ENCODE measurements at places on chromosomes 12 and 14.

DNA sequence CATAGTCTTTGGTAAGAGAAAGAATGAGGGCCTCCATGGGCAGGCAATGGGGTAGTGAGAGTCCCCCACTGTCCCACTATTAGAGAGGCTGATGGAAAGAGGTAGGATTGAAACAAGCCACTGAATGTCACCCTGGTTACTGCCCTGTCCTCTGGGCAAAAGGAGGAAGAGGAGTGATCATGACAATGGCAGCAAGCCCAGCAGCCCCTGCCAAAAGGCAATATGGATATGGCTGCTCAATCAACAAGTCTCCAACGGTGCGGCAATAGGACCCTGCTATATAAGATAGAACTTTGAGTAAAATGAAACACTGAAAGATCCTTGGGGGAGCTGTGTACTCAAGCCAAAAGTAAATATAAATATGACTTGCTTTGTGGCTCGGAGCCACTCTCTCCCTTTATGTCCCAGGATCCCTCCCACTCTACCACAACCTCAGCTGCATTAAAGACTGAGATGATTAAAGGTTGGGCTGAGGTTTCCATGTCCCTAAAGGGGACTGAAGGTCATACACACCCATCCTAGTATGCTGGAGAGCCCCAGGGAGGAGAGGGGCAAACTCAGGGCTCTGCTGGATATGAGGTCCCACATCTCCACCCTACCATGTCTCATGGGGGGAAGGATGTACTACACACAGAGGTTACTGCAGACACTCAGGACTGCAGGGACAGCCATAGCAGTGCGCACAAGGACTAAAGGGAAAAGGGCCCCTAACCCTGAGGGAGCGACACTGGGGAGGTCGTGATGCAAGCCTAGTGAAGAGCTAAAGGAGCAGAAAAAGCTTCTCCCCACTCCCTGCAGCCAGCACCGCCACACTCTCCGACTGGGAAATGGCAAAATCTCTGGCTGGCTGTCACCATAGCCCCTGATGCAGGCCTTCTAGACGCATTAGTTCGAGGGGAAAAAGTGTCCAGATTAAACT is 5.9 kb downstream of the POMT2 start:
- no peak for DNase-seq

- DNase-seq, result no peak
These were observed 6.7 kb downstream of the TESPA1 start for GRCh38 chr12:54977857-54978256.

DNA sequence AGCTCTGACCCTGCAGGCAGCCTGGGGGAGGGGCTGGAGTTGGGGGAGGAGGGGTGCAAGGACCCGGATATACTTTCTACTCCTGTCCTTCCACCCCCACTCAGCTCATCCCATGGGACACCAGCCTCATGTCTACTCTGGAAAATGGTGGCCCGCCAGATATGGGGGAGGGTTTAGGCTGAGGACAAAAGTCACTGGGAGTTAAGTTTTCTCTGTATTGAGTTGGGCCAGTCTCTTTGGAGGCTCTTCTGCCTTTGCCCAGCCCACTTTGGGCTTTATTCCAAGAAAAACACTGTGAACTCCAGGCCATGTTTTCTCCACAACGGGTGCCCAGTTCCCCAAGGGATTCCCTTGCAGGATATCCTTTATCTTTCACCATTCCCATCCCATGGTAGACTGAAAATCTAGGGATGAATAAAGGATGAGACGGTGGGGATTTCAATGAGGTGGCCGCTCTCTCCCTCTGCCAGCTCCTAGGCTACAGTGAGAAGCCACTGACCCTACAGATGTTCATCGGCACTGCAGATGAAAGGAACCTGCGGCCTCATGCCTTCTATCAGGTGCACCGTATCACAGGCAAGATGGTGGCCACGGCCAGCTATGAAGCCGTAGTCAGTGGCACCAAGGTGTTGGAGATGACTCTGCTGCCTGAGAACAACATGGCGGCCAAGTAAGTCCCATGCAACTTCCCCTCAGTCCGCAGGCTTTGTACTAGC is 4.9 kb downstream of the NFATC4 start:
- DNase-seq, result no peak

DNA sequence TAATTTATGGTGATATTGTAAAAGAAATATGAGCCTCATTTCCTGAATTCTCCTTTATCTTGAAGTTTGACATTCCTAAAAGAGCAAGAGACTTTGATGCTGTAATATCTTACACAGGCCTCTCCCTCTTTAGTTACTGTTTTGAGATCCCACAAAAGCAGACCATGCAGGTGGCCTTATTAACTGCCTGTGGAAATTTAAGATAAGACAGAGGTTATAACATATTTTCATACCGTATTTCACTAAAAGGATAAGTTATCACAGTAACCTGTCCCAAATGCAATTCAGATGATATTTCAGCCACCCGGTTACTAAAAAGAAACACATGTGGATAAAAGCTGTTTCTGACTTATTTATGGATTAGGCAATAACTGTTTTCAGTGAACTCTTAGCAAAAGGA is 150.1 kb downstream of the NAV3 start:
- no peak for DNase-seq

- peak; percentile 14 for DNase-seq
These were observed 116.4 kb upstream of the LRFN5 start for GRCh38 chr14:41490323-41490722.

DNA sequence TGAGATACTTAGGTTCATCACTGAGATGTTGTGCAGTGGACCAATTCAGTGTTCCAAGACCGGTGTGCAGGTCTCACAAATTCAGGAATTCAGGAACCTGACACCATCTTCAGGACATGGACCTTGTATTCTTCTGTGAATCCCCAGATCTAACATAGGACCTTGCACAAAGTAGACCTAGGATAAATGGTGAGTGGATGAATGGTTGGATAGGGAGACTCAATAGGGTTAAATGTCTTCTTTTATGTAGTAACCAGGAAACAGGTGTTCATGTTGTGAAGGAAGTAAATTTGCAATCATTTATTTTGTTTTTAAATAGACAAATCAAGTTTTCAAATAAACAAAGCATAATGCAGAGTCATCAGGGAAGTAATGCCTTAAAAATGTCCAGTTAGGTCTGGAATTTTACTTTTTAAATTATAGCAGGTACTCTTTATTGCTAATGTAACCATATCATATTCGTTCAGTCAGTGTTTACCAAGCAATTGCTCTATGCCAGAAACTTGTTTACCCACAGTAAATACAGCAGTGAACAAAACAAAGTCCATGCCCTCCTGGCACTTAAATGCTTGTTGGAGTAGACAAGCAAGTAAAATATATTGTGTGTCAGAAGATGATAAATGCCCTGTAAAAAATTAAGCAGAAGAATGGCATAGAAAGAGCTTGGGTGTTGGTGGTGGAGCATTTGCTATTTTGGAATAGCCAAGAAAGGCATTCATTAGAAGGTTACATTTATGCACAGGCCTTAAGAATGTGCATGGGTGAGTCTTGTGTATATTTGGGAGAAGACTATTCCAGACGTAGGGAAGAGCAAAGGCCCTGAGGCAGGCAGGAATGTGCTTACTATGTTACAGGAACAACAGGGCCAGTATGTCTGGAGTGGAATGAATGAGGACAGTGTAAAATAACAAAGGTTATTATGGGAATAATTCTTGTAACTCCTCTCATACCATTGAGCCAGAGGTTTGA is 26.3 kb downstream of the RXYLT1 start:
- no peak for DNase-seq

- no peak for DNase-seq
These were observed 9.0 kb downstream of the MLXIP start for GRCh38 chr12:122087431-122088178.

- DNase-seq, result no peak
These were observed 1.3 kb upstream of the FLVCR2 start for GRCh38 chr14:75577090-75577489.

DNA sequence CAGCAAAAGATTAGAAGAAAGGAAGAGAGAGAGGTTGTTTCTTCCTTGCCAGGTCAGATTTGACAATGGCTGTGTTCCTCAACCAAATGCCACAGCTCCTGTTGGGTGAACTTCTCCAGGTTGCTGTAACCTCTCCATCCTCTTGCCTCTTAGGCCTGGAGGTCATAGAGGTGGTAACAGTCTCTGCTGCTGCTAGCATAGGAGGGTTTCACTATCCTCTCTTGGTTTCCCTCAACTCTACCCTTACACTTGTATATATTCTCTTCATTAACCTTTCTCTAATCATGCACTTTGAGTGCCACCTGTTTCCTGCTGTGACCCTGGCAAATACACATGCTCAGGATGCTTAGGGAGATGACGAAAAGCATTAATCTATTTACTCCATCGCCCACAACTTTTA is 67.7 kb upstream of the HIF1A start:
- no peak for DNase-seq

Measured in Kasumi-1 (cell line).